Activated CD4-positive, alpha-beta T cell treated with anti-CD3 and anti-CD28 coated beads, Interleukin-2, amount 10 ng/mL, durations not matched to agents 24 days and 14 days (primary cell): ENCODE measurements at places on chromosomes 1 and 21. TPM values are rescaled to one million over a fixed set of nuclear protein-coding genes. Genes with fewer than 3 reads are reported as not detected.

LCE2B gene
- not detected in 2 replicates for total RNA-seq

OR2T35 gene
- total RNA-seq = not detected in 2 replicates

EXTL1 gene
- not detected in 2 replicates for total RNA-seq

ITLN2 gene
- not detected in 2 replicates for total RNA-seq

HAX1 gene
- total RNA-seq = 114 and 118 TPM in 2 replicates

EFNA3 gene
- 3.6 and 4.4 TPM in 2 replicates for total RNA-seq

GABRD gene
- total RNA-seq = not detected in 2 replicates

LYPLAL1 gene
- 19.7 and 22.9 TPM in 2 replicates for total RNA-seq

CAPZA1 gene
- total RNA-seq = 241 and 250 TPM in 2 replicates

GRCh38 chr1:15155888-15156741 lies 2.6 kb downstream of the TMEM51 start:
- H3K4me3 ChIP-seq = peak overlapping the region; percentile 19
- no peak overlapping the region for H3K27ac ChIP-seq
- H3K36me3 ChIP-seq = no peaks in the 10 kb centered on the region
- peak; percentile 74 for DNase-seq
- H3K4me1 ChIP-seq = peaks cover 29% of the 10 kb centered on the region

- DNase-seq = no peak
- H3K27ac ChIP-seq = no peak overlapping the region
Measured at GRCh38 chr1:7019510-7019909, 234.3 kb downstream of the CAMTA1 start.

GRCh38 chr1:201266774-201267173 lies 16.5 kb upstream of the PKP1 start:
- no peak for DNase-seq
- no peak overlapping the region for H3K4me3 ChIP-seq
- no peaks in the 10 kb centered on the region for H3K36me3 ChIP-seq

- no peaks in the 10 kb centered on the region for H3K27me3 ChIP-seq
- no peak for DNase-seq
- no peak overlapping the region for H3K4me3 ChIP-seq
- no peak overlapping the region for H3K27ac ChIP-seq
- H3K4me1 ChIP-seq = no peaks in the 10 kb centered on the region
- no peaks in the 10 kb centered on the region for H3K36me3 ChIP-seq
Measured at GRCh38 chr21:16538936-16539440, 809.2 kb downstream of the USP25 start.

GRCh38 chr1:30721341-30721793 lies 2.0 kb downstream of the MATN1 start:
- H3K27ac ChIP-seq = no peak overlapping the region
- H3K36me3 ChIP-seq = peaks cover 5% of the 10 kb centered on the region
- H3K4me1 ChIP-seq = peaks cover 18% of the 10 kb centered on the region
- H3K27me3 ChIP-seq = no peaks in the 10 kb centered on the region

GRCh38 chr1:218164930-218165700 lies 120.0 kb upstream of the RRP15 start:
- peak overlapping the region; percentile 71 for H3K4me3 ChIP-seq
- H3K4me1 ChIP-seq = peaks cover 16% of the 10 kb centered on the region
- peaks cover 58% of the 10 kb centered on the region for H3K27me3 ChIP-seq

DNA sequence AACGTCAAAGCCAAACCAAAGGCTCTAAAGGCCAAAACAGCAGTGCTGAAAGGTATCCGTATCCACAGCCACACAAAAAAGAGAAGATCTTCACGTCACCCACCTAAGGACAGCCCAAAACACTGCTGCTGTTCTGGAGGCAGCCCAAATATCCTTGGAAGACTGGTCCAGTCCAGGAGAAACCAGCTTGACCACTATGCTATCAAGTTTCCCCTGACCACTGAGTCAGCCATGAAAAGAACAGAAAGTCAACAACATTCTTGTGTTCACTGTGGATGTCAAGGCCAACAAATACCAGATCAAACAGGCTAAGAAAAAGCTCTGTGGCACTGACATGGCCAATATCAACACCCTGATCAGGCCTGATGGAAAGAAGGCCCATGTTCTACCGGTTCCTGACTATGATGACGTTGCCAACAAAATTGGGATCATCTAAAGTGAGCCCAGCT lies 32.1 kb downstream of the ARID4B start:
- H3K4me3 ChIP-seq = no peak overlapping the region
- H3K27me3 ChIP-seq = no peaks in the 10 kb centered on the region
- no peak for DNase-seq
- no peak overlapping the region for H3K27ac ChIP-seq
- H3K4me1 ChIP-seq = peaks cover 40% of the 10 kb centered on the region

GRCh38 chr21:31985398-31985797 lies 112.6 kb downstream of the HUNK start:
- H3K36me3 ChIP-seq = no peaks in the 10 kb centered on the region
- no peaks in the 10 kb centered on the region for H3K4me1 ChIP-seq
- H3K4me3 ChIP-seq = no peak overlapping the region

DNA sequence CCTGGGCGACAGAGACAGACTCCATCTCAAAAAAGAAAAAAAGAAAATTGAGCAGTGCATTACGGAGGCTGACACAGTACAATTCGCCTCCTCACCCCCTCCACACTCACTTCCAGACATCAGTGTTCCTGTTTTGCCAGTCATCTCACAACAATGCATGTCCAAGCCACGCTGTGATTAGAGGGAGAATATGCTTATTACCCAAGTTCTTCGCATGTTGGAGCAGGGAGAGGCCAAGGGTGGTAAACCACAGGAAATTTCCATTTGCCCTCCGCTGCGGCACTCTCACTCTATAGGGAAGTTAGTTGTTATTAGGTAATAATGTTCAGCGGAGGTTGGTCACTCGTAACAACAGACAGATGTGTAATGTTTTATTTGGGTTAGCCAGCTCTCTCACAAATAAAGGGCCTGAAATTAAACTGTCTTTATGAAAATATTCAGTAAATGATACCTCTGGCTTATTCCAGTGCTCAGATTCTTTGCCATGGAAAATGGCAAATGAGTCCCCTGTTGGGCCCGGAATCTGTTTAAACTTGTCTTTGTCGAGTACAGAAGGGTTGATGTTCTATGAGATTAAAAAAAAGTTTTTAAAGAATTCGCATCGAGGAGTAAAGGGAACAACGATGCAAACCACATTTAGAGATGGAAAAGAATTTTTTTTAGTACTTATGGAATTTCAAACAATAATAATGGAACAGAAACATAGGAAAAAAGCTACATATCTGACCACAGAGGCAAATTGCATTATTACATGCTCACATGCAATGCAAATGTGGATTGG lies 33.1 kb downstream of the KCNJ15 start:
- DNase-seq = no peak
- no peak overlapping the region for H3K27ac ChIP-seq
- peaks cover 6% of the 10 kb centered on the region for H3K4me1 ChIP-seq
- no peaks in the 10 kb centered on the region for H3K36me3 ChIP-seq
- no peaks in the 10 kb centered on the region for H3K27me3 ChIP-seq

GRCh38 chr1:152185544-152186391 lies 26.7 kb upstream of the RPTN start:
- peaks cover 8% of the 10 kb centered on the region for H3K4me1 ChIP-seq
- DNase-seq = peak; percentile 80
- H3K27ac ChIP-seq = no peak overlapping the region
- peaks cover 25% of the 10 kb centered on the region for H3K27me3 ChIP-seq

- no peak overlapping the region for H3K4me3 ChIP-seq
- H3K36me3 ChIP-seq = no peaks in the 10 kb centered on the region
- DNase-seq = no peak
- peaks cover 2% of the 10 kb centered on the region for H3K27me3 ChIP-seq
Measured at GRCh38 chr1:163085904-163086268, 16.7 kb downstream of the RGS4 start.

DNA sequence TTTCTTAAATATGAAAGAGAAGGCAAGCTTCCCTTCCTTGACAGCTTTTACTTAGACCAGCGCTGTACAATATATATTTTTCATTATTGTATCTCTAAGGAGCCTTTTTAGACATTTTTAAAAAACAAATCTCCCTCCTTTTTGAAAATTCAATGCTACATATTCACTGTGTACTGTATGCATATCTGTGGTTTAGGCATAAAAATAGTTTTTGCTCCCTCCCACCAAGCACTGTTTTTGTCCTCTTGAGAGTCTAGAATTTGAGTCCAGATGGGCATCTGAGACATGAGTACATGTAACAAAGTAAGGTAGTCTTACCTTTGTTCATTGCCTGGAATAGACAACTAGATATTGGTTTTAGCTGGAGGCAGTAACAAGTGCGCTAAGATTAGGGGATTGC lies 488.5 kb upstream of the RUNX1 start:
- H3K4me1 ChIP-seq = no peaks in the 10 kb centered on the region
- H3K36me3 ChIP-seq = peaks cover 2% of the 10 kb centered on the region
- no peaks in the 10 kb centered on the region for H3K27me3 ChIP-seq
- no peak overlapping the region for H3K4me3 ChIP-seq
- H3K27ac ChIP-seq = no peak overlapping the region
- DNase-seq = no peak

- peaks cover 53% of the 10 kb centered on the region for H3K36me3 ChIP-seq
- peaks cover 7% of the 10 kb centered on the region for H3K27me3 ChIP-seq
- H3K27ac ChIP-seq = peak overlapping the region; percentile 99
- peak overlapping the region; percentile 97 for H3K4me3 ChIP-seq
- no peak for DNase-seq
- peaks cover 42% of the 10 kb centered on the region for H3K4me1 ChIP-seq
Measured at GRCh38 chr1:25246600-25247023, 642 bp downstream of the RSRP1 start.

DNA sequence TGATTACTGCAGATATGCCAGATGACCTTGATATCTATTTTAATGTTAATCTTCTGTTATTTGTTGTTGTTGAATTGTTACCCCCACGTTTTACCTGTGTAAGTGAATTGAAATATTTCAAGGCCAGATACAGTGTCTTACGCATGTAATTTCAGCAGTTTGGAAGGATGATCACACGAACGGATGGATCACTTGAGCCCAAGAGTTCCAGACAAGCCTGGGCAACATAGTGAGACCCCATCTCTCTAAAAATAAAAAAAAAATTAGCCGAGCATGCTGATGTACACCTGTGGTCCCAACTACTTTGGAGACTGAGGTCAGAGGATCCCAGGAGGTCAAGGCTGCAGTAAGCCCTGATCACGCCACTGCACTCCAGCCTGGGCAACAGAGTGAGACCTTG lies 32.2 kb downstream of the SDCCAG8 start:
- peaks cover 17% of the 10 kb centered on the region for H3K4me1 ChIP-seq
- peak overlapping the region; percentile 60 for H3K27ac ChIP-seq
- H3K27me3 ChIP-seq = no peaks in the 10 kb centered on the region
- DNase-seq = no peak
- peaks cover 55% of the 10 kb centered on the region for H3K36me3 ChIP-seq
- peak overlapping the region; percentile 32 for H3K4me3 ChIP-seq

DNA sequence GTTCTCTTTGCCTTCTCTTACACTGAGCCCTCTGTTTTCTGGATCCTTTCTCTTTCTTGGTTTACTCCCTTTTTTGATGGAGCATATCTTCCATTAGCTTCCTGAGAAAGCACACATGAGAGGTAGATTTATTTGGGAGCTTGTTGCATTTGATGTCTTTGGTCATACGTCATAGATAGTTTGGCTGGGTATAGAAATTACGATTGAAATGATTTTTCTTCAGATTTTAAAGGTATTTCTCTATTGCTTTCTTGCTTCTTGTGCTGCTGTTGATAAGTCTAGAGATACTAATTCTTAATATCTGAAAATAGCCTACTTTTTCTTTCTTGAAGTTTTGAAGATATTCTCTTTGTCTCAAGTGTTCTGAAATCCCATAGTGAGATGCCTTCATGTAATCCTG lies 45.3 kb upstream of the RUNX3 start:
- peak overlapping the region; percentile 17 for H3K27ac ChIP-seq
- no peaks in the 10 kb centered on the region for H3K27me3 ChIP-seq
- H3K4me3 ChIP-seq = no peak overlapping the region
- peaks cover 63% of the 10 kb centered on the region for H3K4me1 ChIP-seq
- no peak for DNase-seq

DNA sequence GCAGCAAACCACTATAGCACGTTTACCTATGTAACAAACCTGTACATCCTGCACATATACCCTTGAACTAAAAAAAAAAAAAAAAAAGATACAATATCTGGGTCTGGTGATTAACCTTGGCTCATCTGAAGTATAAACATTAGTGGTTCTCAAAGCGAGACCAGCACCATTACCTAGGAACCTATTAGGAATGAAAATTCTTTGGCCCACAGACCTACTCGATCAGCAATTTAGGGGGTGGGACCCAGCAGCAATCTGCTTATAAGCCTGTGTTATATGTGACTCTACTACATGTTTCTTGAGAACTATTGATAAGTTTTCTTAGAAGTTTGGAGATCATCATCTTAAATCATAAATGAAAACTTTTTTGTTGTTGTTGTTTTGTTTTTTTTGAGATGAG lies 9.7 kb upstream of the SPATA1 start:
- no peaks in the 10 kb centered on the region for H3K27me3 ChIP-seq
- H3K27ac ChIP-seq = no peak overlapping the region
- peak; percentile 37 for DNase-seq
- peaks cover 16% of the 10 kb centered on the region for H3K4me1 ChIP-seq
- no peak overlapping the region for H3K4me3 ChIP-seq

- no peaks in the 10 kb centered on the region for H3K36me3 ChIP-seq
- peaks cover 3% of the 10 kb centered on the region for H3K27me3 ChIP-seq
- no peak overlapping the region for H3K27ac ChIP-seq
- no peaks in the 10 kb centered on the region for H3K4me1 ChIP-seq
- no peak for DNase-seq
Measured at GRCh38 chr1:214124915-214125314, 137.1 kb downstream of the PROX1 start.

DNA sequence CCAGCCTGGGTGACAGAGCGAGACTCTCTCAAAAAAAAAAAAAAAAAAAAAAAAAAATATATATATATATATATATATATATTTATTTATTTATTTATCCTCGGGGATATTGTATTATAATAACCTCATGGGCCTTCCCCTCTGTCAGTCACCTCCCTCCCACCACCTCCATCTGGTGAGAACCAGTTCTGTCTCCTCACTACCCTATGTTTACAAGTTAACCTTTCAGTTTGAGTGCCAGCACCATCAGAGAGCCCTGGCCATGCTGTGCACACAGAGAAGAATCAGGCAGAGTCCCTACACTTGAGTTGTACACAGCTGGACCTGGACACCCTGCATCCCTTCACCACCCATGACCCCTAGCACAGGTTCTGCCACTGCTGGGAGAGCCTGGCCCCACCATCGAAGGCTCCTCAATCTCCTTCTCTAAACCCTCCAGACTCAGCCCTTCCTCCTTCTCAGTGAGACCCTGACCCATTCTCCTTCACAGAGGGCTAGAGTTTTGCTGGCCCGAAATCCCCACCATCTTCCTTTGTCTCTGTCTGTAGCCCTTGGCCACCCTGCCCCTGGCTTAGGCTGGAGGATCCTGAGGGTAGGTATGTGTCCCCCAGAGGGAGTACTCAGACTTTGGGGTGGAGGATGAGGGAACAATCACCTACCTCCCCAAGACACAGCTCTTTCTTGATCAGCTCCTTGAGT lies 1.2 kb downstream of the S100A5 start:
- no peak for DNase-seq
- peaks cover 25% of the 10 kb centered on the region for H3K36me3 ChIP-seq
- peak overlapping the region; percentile 66 for H3K4me3 ChIP-seq
- peaks cover 77% of the 10 kb centered on the region for H3K4me1 ChIP-seq
- no peaks in the 10 kb centered on the region for H3K27me3 ChIP-seq

DNA sequence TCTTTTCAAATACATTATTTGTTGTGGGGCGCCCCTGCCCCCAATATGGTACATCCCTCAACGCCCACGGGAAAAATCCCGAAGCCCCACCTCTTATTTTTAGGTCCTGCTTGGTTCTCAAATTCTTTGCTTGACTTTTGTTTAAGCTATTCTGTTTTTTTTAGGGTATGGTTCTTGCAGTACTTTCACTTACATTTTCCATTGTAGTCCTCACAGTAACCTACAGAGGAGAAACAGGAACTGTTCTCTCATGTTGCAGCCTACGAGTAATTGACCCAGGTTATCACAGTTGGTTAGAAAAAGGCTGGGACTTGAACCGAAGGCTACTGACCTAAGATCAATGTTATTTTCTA lies 697 bp upstream of the C21orf91 start:
- no peak for DNase-seq
- peaks cover 31% of the 10 kb centered on the region for H3K4me1 ChIP-seq
- peak overlapping the region; percentile 85 for H3K4me3 ChIP-seq
- no peaks in the 10 kb centered on the region for H3K27me3 ChIP-seq
